ENCODE measurements at places on chromosomes 2 and 18.

GRCh38 chr2:106189325-106189724 lies 4.8 kb downstream of the UXS1 start:
- DNase-seq = no peak

DNA sequence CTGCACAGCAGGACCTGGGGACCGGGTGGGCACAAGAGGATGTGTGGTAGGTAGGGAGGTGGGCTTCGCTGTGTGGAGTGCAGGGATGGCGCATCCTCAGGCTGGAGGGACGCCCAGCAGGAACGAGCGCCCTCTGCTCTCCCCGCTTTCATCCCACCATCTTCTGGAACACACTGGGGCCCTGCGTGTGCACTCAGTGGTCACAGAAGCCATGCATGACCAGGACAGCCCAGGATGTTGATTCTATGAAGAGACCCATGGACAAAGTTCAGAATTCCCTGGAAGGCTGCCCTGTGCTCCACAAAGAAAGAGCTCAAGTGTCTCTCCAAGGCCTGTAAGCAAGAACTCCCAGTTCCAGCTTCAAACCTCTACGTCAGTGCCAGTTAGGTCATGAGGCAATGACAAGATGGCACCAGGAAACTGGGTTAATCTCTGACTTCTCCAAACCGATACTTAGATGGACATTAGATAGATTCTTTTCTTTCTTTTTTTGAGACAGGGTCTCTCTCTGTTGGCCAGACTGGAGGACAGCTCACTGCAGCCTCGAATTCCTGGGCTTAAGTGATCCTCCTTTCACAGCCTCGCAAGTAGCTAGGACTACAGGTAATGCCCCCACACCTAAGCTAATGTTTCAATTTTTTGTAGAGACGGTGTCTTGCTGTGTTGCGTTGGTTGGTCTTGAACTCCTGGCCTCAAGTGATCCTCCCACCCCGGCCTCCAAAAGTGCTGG lies 3.4 kb downstream of the SLC66A2 start:
- DNase-seq = no peak

DNA sequence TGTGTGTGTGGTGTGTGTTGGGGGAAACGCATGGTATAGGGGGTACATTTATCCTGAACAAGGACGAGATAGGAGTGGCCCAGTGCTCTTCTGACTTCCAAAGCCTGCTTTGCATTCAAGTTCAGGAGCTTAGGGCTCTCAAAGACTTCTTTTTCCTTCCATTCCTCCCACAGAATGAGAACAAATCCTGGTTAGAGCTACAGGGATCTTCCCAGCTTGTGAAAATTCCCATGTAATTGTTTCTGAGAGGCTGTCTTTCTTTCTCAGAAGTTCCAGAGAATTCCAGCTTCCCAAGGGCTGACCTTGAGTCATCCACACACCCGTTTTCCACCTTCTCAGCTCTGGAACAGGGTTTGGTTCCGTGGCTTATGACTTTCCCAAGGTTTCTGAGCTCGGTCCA lies 38.9 kb downstream of the FASTKD2 start:
- no peak for DNase-seq

GRCh38 chr2:27263287-27264252 lies 723 bp upstream of the SLC30A3 start:
- no peak for DNase-seq

DNA sequence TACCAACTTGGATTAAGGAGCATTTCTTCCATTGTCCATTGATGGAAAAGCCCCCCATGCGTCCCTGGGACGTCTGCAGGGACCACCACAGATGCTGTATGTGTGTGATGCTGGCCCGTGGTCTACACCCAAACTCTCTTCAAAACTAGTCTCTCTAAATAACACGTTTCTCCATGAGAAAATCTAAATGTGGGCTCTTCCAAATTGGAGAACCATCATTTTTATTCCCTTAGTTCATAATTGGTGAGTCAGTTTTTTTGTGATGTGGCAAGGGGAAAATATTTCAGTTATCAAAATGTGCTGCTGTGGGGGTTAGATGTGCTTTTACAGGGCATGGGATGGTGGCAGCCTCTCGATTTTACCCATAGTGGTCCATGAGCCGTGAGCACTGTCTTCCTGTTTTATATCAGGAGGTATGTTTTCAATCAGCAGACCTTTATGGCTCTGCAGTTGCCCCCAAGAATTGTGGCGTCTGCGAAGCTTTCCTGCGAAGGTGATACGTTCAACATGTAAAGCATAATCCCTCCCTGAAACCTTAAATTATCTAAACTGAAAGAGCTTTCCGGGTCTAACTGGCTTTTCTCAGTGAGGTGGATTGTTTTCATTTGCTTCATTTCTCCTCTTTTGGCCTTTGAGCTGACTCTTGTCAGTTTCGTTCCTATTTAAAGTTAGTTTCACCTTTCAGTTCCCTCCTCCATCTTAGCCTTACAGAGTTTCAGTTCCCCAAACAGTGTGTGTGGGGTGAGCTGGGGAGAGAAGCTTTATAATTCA lies 78.4 kb downstream of the SETBP1 start:
- DNase-seq = no peak

DNA sequence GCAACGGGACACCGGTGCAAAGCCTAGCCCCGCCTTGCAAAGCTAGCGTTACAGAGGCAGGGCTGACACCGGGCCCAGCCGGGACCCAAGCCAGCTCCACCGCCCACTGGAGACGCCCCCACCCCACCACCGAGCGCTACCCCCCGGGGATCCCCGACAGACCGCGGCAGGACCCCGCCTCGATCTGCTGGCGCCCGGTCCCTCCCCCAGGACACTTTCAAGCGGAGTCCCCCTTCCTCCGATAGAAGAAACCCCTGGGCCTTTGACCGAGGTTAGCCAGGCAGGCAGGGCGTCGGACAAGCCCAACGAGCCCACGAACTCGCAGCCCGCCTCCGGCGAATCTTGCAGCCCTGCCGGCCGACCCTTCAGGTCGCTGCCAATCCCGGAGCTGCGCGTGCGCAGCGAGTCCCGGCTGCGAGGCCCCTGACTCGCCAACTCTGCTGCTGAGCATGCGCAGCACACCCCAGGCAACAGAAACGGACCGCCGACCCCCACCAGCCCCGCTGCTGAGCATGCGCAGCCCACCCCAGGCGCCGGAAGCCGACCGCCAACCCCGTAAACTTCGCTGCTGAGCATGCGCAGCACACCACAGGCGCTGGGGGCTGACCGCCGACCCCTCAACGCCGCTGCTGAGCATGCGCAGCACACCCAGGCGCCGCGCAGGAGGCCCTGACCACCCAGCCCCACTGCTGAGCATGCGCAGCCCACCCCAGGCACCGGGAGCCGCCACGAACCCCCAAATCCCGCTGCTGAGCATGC lies 656 bp downstream of the ADI1 start:
- peak; percentile 94 for DNase-seq

DNA sequence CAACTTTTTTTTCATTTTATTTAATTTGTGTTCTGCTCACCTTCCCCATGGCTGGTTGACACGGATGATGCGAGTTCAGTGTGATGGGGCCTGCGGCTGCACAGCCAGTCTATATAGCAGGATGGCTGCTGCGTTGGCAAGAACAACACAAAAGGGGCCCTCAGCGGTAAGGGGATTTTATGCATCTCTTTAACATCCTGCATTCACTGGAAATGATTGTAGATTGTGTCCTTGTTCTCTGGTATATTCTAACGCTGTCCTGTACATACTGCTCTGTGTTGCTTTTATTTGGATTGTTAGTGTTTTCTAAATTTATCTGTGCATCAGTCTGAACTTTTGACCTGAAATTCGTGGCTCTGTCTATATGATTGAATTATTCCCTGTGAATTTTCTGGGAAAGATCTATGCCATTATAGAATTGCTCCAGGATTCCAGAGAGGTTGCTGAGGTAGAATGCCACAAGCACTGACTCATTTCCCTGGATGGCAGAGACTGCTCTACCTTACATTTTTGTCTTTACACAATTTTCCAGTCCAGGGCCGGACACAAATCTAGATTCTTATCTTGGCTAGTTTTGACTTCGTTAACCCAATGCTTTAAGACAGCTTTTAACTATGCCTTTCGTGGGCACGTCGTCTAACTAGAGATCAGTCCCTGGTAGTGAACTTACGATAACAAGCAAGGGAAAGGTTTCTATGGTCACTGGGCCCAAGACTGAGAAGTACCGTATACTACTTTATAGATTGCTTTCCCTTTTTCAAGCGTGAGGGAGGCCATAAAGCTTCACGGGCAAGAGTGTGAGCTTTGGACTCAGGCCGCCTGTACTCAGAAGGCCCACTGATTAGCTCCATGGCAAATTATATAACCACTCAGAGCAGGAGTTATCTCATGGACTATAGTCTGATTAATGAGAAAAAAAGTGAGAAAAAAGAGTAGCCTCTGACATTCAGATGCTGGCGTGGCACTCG lies at the start of gene CRYGC:
Gene CRYGC, minus strand, starts transcription at position 85 of the 968 bp plus-strand sequence. Its CDS starts 36 bp downstream, at position 49.
- DNase-seq = no peak

GRCh38 chr2:49686291-49686690 lies 532.0 kb upstream of the FSHR start:
- DNase-seq = no peak

GRCh38 chr18:40751186-40751585 lies 1203.8 kb upstream of the PIK3C3 start:
- no peak for DNase-seq

GRCh38 chr2:219527472-219527871 lies 13.2 kb downstream of the ASIC4 start:
- DNase-seq = no peak

DNA sequence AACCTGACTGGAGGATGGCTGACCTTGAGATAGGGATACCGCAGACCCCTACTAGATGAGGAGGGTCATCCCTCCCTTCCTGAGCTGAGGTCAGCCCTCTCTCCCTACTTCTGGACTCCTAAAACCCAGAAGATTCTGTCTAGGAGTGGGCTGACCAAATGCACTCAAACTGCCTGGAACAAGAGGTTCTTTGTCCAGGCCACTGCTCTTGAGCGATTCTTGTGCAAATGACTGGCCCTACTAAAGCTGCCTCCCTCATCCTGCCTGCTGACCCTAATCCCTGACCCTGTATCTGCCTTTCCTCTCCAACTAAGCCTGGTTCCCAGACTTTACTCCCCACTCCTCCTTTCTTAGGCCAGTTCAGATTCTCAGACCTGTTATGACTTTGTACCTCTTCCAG lies 56.2 kb downstream of the EFR3B start:
- no peak for DNase-seq

DNA sequence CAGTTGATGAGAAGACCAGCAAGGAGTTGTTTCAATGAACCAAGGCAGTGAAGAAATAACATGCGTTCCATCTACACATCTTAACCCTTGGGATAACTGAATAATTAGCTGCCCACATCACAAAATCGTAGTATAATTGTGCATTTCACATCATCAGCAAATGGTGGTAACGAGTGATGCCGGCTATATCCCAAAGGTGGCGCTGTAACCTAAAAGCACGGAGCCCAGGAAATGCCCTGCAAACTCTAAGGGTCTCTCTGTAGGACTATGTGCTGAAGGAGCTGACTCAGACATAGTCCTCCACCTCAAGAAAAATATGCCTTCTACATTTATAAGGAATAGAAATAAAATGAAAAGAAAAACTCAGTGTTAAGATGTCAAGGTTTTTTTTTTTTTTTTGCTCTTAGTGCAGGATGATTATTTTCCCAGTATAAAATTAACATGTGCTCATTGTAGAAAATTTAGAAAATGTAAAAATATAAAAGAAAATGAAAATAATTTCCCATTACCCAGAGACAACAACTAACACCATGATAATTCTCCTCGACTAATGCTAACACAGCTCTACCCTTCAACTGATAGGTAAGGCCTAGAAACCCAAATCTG lies 23.1 kb upstream of the DSG3 start:
- DNase-seq = peak; percentile 21

GRCh38 chr2:216044883-216045486 lies 31.6 kb upstream of the MREG start:
- DNase-seq = no peak

DNA sequence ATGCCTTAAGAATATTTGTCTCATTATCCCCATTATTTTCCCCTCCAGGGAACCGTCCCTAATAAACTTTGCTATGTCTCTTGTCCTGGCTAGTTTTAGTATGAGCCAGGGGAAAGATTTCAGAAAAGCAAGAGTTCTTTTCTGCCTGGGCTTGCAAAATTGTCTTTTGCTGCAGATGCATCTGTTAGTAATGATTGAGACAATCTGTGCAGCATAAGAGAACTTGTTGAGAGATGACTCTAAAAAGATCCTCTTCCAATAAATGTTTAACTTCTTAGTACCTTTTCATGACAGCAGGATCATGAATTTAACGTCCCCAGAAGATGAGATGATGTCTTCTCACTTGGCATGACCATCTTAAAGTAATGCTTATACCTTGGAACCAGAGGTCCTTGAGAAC lies 172.5 kb upstream of the CREB1 start:
- no peak for DNase-seq

- no peak for DNase-seq
Measured at GRCh38 chr2:212520340-212520739, 18.3 kb downstream of the ERBB4 start.

GRCh38 chr2:138827426-138828054 lies 47.4 kb upstream of the NXPH2 start:
- DNase-seq = peak; percentile 67

DNA sequence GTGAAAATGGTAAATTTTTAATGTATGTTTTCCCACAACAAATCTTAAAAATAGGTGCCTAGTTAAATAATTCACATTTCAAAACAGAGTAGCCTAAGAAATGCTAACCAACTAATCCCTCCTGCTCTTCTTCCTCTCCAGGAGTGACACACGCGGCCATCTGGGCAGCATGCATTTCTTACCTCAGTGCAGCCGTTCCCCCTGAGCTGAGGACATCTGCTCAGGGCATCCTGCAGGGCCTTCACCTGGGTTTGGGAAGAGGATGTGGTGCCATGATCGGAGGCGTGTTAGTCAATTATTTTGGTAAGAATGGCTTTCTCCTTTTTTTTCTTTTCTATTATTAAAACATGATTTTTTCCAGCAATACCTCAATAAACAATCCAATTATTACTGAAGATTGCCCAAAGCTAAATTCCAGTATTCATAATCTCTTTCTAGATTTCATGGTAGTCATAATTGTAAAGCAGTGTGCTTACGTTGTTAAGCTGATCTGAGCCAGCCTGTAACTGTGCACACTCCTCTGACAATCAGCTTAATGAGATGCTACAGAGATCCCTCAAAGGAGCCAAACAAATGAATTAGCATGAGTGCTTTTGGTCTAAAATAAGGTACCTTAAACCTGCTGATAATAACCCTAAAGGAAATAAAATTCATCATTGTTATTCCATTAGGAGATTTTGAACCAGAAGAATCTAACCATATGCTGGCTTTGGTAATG lies 45.8 kb downstream of the NEMP2 start:
- DNase-seq = no peak

DNA sequence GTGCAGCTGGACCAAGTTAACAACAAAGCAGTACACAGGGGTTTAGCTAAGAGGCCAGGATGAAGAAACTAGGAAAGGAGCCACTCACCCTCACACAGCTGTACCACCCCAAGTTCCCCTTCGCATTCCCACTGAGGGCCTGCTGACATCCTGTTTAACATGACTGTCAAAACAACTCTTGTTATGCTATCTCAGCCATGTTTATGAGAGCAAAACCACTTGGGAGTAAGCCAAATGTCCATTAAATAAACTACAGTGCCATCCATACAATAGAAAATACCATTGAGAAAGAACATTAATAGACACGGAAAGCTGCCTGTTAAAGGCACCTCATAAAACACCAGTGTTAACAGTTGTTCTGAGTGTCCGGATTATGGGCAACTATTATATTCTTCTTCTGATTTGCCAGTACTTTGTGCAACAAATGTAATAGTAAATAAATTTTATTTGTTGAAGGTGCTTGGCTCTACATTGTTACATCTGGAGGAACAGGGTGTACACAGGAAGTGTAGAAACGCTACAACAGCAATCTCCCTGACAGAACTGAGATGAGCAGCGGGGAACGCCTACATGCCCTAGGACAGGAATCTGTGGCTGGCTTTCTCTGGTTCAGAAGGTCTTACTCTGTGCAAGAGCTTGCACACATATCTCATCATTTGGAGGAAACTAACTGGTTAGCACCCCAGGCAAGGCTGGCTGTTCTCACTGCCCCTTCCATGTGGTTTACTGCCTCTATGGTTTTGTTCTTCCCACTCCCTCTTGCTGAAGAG lies 85.6 kb downstream of the EHD3 start:
- peak; percentile 87 for DNase-seq

Data from iris pigment epithelial cell (primary cell).